ENCODE measurements at places on chromosomes 11 and 22.

DNA sequence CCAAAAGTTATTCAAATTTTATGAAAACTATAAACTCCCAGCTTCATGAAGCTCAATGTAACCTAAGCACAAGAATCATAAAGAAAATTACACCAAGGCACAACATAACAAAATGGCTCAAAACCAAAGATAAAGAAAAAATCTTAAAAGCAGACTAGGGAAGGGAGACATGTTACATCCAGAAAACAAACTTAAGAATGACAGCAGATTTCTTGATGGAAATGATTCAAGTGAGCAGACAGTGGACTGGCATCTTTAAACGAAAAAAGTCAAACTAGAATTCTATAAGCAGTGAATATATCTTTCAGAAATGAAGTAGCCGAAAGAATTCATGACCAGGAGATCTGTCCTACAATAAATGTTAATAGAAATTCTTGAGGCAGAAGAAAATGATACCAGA lies 75.6 kb downstream of the SHANK2 start:
- DNase-seq = no peak

- DNase-seq = no peak
Observed at GRCh38 chr11:8085011-8085645, 4.1 kb downstream of the TUB start.

DNA sequence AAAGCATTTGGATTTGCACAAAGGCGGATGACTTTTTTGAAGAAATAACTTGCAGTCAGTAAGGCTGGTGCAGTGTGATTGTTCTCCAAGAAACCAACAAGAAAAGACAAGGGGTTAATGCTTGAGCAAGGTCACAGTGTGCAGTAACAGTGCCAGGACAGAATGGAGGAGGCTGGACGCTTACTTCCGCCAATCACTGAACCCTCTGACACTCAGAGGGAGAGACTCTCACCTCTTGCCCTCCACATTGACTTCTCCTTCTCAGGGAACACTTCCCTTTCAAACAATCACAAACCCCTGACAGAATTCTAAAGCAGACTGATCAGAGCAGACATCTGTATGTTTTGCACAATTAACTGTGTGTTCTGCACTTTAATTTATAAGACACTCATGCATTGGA lies 228.4 kb downstream of the BLID start:
- DNase-seq = no peak

- DNase-seq = no peak
Observed at GRCh38 chr11:10444725-10445315, 10.2 kb upstream of the AMPD3 start.

GRCh38 chr22:24117942-24118341 lies 63.3 kb upstream of the SUSD2 start:
- no peak for DNase-seq

- no peak for DNase-seq
Observed at GRCh38 chr22:19396934-19397733, 34.4 kb downstream of the HIRA start.

GRCh38 chr11:2728663-2729332 lies 29.0 kb upstream of the KCNQ1OT1 start:
- DNase-seq = no peak

- no peak for DNase-seq
Observed at GRCh38 chr11:26348776-26349175, 16.8 kb downstream of the ANO3 start.

DNA sequence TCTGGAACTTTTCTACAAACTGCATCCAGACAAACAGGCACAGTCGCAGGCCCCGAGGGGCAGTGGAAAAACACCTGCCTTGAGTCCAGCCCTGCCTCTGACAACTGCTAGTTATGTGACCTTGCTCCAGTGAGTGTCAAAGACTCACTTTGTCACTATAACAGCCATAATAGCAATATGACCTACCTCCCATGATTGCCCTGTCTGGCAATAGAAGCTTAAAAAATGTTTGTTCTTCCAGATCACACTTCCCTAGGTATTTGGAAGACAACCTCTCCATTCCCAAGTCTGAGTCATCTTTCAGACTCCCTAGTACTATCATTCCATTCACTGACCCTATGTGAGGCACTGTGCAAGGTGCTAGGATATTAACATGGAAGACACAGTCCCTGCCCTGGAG lies 74.5 kb downstream of the RPL27A start:
- DNase-seq = no peak

DNA sequence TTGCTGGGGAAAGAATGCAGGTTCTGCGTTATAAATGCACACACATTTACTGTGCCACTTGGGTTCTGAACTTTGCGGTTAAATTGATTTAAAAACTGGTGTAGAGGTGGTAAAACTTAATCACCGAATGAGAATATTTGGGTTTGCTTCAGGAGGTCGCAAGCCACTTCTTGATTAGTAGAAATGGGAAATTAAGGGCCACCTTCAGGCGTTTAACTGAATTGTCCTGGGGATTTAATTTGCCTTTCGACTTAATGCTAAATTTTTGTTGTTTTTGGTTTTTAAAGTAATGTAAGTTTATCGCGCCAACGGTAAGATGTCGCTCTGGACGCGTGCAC lies 459 bp upstream of the NCR3LG1 start:
- no peak for DNase-seq

DNA sequence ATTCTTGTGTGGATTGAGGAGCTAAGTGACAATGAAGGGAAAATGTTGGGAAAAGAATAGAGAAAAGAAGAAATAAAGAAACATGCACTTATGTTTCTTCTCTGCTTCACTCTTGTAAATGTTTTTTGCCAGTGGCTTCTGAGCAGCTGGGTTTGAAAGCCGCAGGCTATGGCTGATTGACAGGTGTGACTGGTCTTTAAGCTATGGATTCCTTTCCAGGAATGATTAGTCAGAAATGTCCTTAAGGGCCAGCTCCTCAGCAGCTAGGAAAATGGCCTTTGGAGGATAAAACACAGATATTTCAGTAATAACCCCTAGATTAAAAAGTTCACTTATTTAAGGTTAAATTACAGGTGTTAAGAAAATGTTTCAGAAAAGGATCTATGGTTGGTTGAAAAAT lies 6.5 kb upstream of the USP28 start:
- no peak for DNase-seq

- no peak for DNase-seq
Observed at GRCh38 chr11:17887779-17888178, 125.1 kb downstream of the SERGEF start.

GRCh38 chr11:119756169-119756865 lies 27.3 kb upstream of the NECTIN1 start:
- no peak for DNase-seq

- DNase-seq = no peak
Observed at GRCh38 chr22:30015229-30015797, 65.0 kb upstream of the HORMAD2 start.

GRCh38 chr11:129960216-129961214 lies 42.1 kb downstream of the PRDM10 start:
- DNase-seq = peak; percentile 22

GRCh38 chr22:19179497-19180048 lies 1.0 kb upstream of the SLC25A1 start:
- peak; percentile 62 for DNase-seq

DNA sequence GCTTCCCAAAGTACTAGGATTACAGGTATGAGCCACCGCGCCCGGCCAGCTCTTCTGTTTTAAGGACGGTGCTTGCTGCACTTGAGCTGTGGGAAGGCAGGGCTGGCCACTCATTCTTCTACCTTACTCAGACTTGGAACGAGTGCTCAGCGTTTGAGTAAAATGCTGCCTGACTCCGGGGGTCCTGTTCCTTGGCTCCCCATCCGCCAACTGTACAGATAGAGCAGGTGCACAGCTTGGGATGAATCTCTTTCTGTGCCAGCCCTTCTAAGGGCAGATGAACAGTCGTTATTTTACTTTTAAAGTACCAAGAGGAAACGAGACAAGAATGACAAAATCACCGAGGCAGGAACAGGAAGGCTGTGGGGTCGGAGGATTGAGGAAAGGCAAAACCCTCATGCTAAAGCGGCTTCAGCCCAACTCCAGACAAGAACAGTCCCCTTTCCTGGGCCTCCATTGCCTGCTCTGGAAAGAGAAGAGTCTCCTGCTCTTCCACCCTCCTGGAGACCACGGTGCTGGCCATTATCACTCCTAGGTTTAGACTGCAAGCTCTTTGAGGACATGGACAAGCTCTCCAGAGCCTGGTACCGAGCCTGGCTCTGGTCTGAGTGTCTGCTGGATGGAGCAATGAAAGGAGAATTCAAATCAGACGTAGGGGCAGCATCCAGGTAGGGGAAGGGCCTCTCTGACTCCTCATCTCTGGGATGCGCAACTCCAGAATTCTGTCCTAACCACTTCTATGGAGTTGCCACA lies 1.1 kb upstream of the SUN2 start:
- no peak for DNase-seq

- no peak for DNase-seq
Observed at GRCh38 chr11:12122083-12122482, 11.7 kb downstream of the MICAL2 start.
